ENCODE measurements at places on chromosomes 4 and X.

- DNase-seq: no peak
These were observed 33.5 kb downstream of the TRMT44 start for GRCh38 chr4:8473920-8474590.

DNA sequence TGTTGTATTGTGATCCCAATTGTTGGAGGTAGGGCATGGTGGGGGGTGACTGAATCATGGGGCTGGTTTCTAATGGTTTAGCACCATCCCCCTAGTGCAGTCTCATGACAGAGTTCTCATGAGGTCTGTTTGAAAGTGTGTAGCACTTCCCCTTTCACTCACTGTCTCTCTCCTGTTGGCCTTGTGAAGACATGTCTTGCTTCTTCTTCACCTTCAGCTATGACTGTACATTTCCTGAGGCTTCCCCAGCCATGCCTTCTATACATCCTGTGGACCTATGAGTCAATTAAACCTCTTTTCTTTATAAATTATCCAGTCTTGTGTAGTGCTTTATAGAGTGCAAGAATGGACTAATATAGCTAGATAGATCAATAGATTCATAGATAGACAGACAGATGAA is 230.0 kb downstream of the MAGEE1 start:
- DNase-seq: no peak

DNA sequence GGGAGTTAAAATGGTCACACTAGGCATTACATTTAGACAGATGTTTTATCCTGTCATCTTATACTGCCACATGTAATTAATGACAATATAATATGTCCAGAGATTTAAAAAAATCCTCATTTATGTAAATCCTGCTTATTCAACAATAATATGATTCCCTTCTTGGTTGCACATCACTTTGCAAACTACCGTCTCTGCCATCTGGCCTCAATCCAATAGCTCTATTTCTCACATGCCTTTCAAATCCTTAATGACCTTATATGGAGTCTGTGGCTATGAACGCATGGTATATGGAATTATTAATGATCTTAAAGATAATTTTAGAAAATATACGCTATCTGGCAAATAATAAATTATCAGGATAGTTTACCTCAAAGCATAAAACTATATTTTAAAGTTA is 144.5 kb downstream of the NPNT start:
- DNase-seq: peak; percentile 62

DNA sequence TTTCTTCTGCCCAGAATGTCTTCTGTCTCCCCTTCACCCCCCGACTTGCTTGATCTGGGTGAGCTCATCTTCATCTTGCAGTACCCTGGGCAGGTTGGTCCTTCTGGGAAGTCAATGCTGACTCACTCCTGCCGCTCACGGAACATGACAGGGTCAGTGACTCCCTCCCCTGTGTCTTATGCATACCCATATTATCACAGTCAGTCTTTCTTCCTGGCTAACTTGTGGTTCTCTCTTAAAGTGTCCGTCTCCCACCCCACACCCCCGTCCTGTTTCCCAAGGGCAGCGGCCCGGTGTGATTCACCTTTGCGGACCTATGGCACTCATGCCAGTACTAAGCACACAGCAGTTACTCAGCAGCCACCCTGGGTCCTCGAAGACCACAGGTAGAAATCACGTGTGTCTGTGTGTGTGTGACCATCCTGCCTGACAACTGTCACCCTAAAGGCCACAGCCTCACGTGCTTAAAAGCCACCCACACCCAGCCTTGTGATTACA is 17.7 kb downstream of the IQSEC2 start:
- no peak for DNase-seq

DNA sequence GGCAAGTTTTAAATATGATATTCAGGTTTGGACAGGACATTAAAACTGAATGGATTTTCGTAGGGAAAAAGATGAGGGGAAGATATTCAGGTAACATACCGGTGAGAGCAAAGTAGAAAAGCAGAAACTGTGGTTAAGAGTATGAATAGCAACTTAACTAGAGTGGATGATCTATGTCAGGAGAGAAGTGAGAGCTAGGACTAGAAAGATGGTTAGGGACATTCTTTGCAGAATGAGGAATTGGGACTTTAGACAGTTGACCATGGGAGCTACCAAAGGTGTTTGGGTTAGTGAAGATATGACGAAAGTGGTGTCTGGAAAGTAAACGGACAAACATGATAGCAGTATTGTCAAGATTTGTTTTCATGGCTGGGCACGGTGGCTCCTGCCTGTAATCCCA is 45.2 kb downstream of the ANXA5 start:
- DNase-seq: no peak

DNA sequence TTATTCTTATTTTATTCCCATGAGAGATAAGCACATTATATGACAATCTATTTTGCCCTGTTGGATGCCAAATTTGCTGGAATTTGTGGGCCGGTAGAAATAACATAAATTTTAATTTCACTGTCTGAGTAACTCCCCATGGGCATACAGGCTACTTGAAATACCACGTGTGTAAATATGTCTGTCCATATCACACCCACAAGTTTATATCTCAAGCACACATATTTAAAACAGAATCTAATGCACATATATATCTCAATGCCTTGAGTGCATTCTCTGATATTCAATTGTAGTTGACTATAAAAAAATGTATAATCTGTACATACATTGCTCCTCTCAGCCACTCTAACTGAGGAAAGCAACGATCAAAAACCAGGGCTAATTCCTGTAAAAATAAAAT is 51.2 kb downstream of the PPARGC1A start:
- no peak for DNase-seq

DNA sequence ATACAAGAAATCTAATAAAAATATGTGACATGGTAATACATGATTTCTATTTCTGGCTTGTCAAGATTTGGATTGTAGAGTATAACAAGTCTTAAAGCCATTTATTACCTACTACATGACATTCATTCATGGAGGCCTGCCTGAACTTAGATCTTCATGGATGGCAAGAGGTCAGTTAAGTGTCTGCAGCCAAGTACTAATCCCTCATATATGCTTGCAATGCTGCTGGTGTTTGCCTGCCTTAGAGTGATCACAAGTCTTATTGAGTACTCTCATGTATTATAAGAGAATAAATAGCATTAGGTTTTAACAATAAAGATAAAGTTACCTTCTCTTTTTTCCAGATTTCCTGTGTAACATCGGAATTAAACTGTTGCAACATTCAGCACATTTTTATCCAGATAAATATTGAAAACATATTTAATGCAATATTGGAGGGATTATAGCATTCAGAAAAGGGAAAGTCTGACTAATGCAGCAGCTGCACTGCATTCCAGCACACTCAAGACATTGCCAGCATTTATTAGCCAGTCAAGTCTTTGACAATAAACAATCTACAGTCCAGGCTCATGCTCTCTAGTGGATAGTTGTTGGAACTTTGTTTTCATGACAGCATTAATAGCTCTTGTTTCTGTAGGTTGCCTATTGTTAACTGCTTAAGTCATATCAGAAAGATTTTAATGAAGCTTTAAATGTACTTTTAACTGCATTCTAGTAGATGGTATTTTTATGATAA is 737.1 kb downstream of the FAT4 start:
- peak; percentile 81 for DNase-seq

GRCh38 chr4:146146918-146147317 is 28.6 kb upstream of the LSM6 start:
- DNase-seq: no peak

DNA sequence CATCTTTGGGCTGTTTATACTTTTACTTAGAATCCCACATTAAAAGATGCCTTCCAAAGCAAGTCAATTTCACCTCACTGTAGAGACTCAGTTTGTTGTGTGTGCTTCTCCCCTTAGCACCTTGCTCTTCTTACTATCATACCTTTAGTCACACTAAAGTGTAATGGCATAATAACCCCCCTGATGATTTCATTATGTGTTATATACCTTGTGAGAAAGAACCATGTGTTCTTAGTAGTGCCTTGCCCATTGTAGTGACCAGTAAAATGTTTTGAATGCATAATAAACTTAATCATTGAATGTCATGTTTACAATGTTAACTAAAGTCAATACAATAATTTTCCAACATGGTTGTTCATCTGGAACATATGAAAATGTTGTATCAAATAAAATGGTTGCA is 1621.9 kb downstream of the PCDH7 start:
- DNase-seq: no peak

GRCh38 chr4:85761803-85762528 is 287.0 kb downstream of the ARHGAP24 start:
- peak; percentile 82 for DNase-seq

- no peak for DNase-seq
These were observed 5.5 kb upstream of the FGF2 start for GRCh38 chr4:122821092-122821491.

GRCh38 chr4:109631532-109632108 is 71.6 kb downstream of the MCUB start:
- no peak for DNase-seq

- DNase-seq: no peak
These were observed 572.9 kb upstream of the DIPK2B start for GRCh38 chrX:45773572-45773971.

- peak; percentile 92 for DNase-seq
These were observed 4.7 kb downstream of the RASGEF1B start for GRCh38 chr4:81466841-81467671.

GRCh38 chrX:16028576-16028975 is 94.8 kb upstream of the GRPR start:
- DNase-seq: no peak

GRCh38 chr4:185071236-185071811 is 53.0 kb downstream of the HELT start:
- DNase-seq: peak; percentile 28
